ENCODE measurements at places on chromosomes 1 and 21.

DNA sequence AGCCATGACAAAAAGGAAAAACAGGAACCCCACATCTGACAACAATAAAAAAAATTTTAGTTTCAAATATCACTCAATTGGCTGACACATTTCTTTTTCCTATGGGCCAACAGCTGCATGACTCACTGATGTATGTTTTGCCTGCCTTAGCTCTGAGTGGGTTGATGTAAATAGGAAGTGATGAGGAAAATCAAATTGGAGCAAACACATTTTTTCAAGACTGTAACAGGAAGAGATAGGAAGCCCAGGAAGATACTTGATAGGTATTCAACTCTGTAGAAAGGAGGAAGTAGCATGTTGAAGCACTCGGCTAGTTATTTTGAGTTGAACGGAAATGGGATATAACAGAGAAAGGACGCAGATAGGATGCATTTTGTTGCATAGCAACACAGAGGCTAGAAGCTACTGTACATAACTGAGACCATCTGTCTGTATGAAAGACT, 168.0 kb upstream of the NR5A2 start:
- DNase-seq, result no peak

- no peak for DNase-seq
Observed at GRCh38 chr1:47235806-47236205, 3.8 kb upstream of the TAL1 start.

DNA sequence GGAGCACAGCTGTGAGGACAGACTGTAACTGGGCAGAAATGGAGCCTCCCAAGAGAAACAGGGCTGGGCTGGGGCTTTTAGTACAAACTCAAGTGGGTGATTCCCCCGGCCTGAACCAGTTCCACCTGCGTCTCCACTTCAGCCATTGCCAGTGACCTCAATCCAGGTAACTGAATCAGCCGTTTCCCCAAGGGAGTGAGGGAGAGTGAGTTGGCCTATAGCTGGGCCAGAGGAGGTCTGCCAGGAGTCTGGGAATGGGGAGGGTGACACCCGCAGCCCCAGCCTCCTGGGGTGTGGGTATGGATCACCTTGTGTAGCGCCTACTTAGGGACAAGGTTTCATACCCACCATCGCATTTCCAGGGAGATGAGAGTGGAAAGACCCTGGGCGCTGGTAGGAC, 8.5 kb downstream of the SLC26A9 start:
- no peak for DNase-seq

DNA sequence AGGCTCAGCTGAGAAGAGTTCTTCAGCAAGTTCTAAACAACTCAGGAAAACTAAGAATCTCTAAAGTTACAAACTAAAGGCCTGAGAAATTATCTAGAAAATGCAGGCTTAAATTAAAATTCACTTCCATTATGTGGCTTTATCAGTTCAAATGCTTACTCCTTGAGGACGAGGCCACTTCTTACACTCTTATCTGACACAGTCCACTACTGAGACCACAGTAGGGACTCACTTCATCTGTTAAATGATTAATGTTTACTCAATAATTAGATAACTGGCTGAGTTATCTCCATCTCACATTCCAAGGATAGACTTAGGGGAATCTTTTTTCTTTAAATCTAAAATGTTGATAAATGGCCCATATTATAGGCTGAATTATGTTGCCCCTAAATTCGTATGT, 1.6 kb downstream of the C1orf141 start:
- DNase-seq, result no peak

- no peak for DNase-seq
Observed at GRCh38 chr1:33025180-33025569, 11.5 kb downstream of the AK2 start.
